ENCODE measurements at places on chromosomes 11 and 22. TPM values are rescaled to one million over a fixed set of nuclear protein-coding genes. Genes with fewer than 3 reads are reported as not detected.

The GALNT18 gene
- 27.8 TPM for total RNA-seq

The MED15 gene
- 125 TPM for total RNA-seq

The IFITM2 gene
- 57.2 TPM for total RNA-seq

The SCGB1C1 gene
- total RNA-seq, result not detected

The MYOD1 gene
- not detected for total RNA-seq

The SMTNL1 gene
- total RNA-seq, result not detected

The ZNF280A gene
- not detected for total RNA-seq

The OR4A16 gene
- total RNA-seq, result not detected

The OOSP4B gene
- total RNA-seq, result not detected

The NRIP3 gene
- total RNA-seq, result 0.63 TPM

The CRYBB2 gene
- not detected for total RNA-seq

The HOATZ gene
- not detected for total RNA-seq

The FAM227A gene
- 1.3 TPM for total RNA-seq

The B3GAT3 gene
- total RNA-seq, result 29.1 TPM

The FREY1 gene
- total RNA-seq, result 0.81 TPM

The HMOX1 gene
- total RNA-seq, result 55.5 TPM

The TREH gene
- total RNA-seq, result 2.2 TPM

The BRSK2 gene
- 0.60 TPM for total RNA-seq

The GPHA2 gene
- total RNA-seq, result not detected

The SORL1 gene
- total RNA-seq, result 195 TPM

The UBTFL1 gene
- total RNA-seq, result not detected

The FOLR3 gene
- not detected for total RNA-seq

The CCDC179 gene
- total RNA-seq, result not detected

The APOL5 gene
- not detected for total RNA-seq

The EXPH5 gene
- total RNA-seq, result 26.1 TPM

The OR8D1 gene
- total RNA-seq, result not detected

The HTR3A gene
- total RNA-seq, result 0.17 TPM

The PIK3IP1 gene
- total RNA-seq, result 17.1 TPM

The VSIG10L2 gene
- total RNA-seq, result not detected
